Heart right ventricle (tissue), 16 donors: ENCODE measurements at places on chromosomes 7 and 10. TPM values are rescaled to one million over a fixed set of nuclear protein-coding genes. Genes with fewer than 3 reads are reported as not detected.

ADAM12 gene
- total RNA-seq, result 0.85 TPM

GATA3 gene
- 2.0 TPM for total RNA-seq

ANXA11 gene
- 444 TPM for total RNA-seq

EFCAB10 gene
- not detected for total RNA-seq

SPDYE1 gene
- not detected for total RNA-seq

NPM3 gene
- 11.0 TPM for total RNA-seq

NKX2-3 gene
- not detected for total RNA-seq

NPC1L1 gene
- total RNA-seq, result 0.13 TPM

OR6V1 gene
- total RNA-seq, result not detected

DNA sequence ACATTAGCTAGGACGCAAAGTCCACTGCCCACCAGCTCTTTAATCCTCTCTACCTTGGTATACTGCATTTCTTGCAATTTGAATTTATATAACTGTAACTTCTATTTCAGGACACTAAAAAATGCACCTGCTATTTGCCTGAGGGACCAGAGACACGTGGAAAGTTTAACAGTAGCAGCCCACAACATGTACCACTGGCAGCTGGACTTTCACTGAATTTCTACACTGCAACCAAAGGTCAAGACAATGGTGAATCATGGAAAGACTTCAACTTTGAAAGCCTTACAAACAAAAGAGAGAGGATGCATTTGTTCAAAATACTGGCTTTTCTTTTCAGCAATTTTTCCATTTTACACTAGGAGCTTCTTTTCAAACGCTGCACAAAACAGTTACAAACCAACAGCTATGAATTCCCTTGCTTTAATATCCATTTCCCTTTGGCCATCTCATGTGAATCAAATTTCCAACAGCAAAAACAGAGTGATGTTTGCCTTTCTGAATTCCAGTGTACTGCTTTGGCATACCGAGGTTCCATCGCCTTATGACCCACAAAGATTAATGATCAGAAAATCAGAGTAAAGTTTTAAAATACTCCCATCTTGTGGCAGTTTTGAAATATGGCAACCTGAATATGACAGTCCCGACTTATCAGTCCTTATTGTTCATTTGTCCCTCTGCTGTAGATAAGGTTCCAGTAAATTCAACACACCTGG is 29.9 kb upstream of the HNRNPH3 start:
- no peak for DNase-seq

DNA sequence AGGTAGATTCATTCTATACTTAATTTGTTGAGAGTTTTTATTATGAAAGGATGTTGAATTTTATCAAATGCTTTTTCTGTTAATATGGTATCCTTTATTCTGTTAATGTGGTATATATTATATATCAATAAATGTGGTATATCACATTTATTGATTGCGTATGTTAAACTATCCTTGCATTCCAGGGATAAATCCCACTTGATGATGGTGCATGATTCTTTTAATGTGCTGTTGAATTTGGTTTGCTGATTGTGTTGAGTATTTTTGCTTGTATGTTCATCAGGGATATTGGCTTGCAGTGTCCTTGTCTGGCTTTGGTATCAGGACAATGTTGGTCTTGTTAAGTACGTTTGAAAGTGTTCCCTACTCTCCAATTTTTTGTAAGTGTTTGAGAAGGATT is 11.9 kb downstream of the LRMDA start:
- DNase-seq, result no peak

- no peak for DNase-seq
Observed at GRCh38 chr10:86960003-86960862, 1.8 kb downstream of the SNCG start.

- no peak for DNase-seq
Observed at GRCh38 chr7:7639421-7639820, 1.1 kb upstream of the UMAD1 start.

DNA sequence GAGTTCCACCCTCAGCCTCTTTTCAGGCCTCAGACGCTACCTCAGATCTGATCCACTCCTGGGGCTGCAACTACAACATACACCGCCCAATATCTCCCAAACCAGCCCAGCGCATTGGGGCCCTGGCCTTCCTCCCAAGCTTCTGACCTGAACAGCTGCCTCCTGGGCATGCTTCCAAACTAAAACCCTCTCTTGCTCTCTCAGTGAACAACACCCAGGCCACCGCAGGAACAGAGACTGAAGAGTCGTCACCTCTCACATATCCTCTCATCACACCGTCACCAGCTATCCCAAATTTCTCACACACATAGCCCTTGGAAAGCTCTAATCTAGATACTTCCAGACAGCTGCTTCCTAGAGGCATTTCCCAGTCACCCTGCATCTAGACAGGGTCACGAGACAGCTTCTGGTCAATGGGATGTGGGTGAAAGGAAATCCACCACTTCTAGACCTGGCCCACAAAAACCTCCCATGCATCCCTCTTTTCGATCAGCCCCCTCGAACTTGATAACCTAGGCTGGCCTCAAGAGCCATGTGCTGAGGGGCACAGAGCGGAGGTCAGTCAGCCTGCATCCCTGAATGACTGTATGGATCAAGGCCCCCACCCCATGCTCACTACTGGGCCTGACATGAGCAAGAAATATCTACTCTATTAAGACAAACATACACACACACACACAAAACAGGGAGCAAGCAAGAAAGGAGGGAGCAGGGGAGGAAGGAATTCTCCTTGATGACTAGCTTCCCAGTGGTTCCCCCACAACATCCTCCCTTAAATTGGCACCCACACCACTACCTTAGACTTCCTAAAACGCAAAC is 1.8 kb downstream of the PARP12 start:
- DNase-seq, result peak; percentile 77

GRCh38 chr7:130970696-130971095 is 236.7 kb upstream of the KLF14 start:
- DNase-seq, result no peak

DNA sequence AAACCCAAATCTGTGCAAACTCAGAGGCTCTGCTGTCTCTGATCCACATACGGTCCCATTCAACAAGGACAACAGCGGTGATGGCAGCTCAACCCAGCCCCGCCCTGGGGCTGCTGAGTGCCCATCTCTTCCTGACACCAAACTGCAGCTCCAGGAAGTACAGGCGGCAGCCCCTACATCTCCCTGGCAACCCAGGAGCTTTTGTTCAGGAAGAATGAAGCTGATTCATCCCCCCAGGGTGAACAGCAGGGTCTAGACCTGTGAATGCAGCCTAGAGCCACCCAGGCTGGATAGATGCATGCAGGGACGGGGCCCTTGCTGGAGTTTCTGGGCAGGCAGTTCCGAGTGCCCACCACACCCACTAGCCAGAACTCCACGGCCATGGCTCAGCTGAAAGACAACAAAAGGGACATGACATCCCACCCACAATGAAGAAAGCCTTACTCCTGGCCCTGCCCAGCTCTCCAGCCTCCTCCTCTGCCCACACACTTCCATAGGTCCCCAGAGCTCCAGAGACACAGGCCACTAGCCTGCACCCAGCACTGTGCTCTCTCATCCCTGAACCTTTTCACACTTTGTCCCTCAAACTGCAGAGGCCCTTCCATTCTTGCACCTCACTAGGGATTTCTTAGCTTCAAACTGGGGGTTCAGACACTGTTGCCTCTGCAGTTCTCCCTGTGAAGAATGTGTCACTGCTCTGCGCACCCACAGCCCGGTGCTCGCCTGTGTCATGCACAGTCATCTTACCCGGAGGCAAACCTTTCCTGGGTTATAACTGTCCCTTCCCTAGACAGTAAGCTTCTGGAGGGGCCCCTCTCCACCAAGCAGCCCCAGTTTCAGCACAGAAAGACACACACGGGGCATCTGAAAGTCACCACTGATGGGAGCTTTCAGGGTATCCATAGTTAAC is 99.1 kb downstream of the GRID1 start:
- no peak for DNase-seq

DNA sequence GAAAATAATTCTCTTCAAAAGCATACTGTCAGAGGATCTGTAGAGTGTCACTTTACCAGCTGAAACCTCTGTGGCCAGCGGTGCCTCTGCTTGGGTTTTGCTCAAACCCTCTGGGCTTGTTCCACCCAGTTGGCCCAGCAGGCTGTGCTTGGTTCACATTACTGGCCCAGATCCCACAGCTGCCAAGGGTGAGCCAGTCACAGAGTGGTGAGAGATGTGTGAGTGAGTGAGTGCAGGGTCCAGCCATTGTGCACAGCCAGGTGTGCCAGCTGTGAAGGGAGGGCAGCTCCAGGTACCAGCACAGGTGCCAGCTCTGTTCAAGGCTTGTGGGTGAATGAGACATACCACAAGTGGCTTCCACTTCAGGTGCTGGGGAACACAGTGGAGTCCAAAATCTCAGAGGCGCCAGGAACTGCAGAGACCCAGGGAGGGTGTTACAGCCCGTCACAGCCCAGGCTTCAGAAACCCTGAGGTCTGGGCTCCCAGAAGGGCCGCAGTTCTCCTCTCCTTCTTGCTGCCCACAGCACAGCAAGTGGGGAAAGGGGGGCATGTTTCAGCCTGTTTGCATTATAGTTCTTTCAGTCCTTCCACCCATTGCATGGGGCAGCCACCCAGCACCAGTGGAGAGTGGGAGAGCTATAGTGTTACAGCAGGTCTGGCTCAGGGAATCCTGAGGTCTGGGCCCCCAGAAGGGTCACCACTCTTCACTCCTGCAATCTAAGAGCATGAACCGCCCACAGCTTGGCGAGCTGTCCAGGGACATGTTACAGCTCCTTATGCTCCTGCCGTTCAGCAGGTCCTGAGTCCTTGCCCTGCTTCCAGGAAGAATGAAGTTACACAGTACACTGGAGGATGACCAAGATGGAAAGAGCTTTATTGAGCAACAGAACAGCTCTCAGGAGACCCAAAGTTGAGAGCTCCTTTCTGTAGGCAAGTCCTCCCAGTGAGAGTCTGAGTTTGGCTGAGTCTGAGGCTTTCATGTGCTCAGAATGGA is 931.7 kb upstream of the SORCS1 start:
- DNase-seq, result peak; percentile 28

GRCh38 chr7:26006426-26006825 is 145.6 kb upstream of the NFE2L3 start:
- DNase-seq, result no peak

- no peak for DNase-seq
Observed at GRCh38 chr7:103751311-103751880, 238.1 kb downstream of the RELN start.

GRCh38 chr7:63028376-63029206 is 970.1 kb upstream of the ZNF722 start:
- no peak for DNase-seq

DNA sequence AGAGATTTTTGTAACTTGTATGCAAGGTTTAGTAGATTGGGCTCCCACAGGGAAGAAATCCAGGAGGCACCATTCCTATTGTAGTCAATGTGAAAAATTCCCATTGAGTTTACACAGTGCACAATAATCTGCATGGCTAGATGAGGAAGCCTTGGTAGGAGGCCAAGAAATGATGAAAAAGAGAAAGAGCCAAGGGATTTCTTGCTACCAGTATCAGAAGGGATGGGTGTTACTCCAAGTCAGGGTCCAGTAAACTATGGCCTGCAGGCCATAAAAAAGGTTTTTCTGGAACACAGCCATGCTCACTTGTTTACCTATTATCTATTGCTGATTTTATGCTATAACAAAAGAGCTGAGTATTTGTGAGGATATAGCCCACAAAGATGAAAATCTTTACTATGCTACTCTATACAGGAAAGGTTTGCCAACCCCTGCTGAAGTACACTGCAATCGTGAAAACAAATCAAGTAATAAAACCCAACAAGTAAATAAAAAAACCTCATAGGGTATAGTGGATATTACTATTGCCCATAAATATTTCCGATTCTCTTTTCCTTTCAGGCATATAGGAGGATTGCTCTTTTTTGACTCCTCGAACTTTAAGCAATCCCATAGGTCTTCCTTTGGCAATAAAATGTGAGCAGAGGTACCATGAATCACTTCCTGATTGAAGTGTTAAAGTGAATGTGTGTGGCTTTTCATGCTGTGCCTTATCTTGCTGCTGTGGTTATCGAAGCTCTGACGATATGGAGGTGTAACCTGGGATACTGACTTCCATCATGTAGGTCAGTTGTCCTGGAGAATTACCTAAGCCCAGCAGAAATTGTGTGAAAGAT is 256.3 kb upstream of the MAGI2 start:
- DNase-seq, result no peak

DNA sequence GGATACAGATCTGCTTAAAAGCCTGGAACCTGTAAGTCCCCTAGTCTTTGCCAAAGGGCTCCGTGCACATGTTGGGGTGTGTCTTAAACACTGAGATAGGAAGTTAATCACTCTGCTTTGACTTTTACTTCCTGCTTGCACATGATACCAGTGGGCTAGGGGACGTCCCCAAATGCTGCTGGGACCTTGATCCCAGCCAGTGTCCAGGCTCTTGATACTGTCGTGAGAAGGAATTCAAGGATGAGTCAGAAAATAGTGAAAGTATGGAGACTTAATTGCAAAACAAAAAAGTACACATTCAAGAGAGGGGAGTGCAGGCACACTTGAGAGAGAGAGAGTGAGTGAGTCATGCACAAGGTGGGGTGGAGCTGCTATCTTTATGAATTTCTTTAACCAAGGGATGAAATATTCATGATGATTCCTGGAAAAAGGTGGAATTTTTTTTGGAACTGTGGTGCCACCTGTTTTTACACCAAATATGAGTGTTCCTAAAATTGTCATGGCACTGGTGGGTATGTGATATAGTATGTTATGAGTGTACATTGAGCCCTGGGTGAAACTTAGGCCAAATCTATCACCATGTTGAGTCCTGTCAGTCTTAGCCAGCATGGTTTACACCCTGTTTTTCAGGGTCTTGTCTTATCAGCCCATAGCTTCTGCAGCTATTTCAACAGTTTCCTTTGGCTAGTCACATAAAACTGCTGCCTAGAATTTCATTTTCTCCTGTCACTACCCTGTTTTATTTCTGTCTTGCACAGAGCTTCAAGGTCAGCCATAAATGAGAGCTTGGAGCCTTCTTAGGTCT is 88.3 kb upstream of the CYP26C1 start:
- DNase-seq, result no peak

GRCh38 chr10:91352760-91353159 is 57.4 kb upstream of the HECTD2 start:
- DNase-seq, result no peak

DNA sequence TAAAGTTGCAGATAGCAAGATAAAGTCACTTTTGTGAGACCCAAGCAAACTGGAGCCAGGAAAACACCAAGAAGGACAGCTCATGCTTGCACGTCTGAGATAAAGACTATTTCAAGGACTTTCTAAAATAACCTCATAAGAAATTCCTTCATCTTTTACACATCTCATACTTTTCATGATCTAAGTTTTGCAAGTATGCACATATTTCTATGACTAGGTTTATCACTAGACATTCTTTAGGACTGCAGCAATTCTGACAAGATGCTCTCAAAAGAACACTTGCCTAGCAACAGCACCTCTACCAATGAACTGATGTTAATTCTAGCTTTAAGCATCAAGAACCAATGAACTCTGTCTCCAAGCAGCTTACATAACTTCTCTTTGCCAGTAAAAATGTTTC is 457.6 kb downstream of the SEMA3D start:
- no peak for DNase-seq
